Inflammatory macrophage (primary cell): ENCODE measurements at places on chromosomes 4 and X.
A peak's percentile ranks its signal among the peaks of the same experiment; 100 is the strongest.

DNA sequence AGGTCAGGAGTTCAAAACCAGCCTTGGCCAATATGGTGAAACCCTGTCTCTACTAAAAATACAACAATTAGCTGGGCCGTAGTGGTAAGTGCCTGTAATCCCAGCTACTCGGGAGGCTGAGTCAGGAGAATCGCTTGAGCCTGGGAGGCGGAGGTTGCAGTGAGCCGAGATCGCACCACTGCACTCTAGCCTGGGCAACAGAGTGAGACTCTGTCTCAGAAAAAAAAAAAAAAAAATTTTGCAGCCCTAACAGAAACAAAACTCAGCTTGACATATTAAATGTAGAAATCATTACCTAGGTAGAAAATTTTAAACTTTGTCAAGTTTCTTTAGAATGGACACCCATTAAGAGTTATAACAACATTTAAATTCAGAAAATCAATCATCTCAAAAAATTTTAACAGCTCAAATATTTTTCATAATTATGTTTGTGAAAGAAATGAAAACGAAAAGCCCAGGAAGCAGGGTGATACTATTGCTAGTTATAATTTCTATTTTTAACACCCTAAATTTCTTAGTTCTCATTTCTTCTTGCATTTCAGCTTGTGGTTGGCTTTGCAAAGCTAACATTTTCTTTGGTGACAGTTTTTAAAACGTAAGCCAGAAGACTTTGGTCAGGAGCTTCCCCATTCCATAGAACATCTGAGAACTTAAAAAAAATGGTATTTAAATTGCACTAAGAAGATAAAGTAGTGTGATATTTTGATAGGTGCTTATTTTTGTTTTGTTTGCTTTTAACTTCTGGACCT lies 33.3 kb upstream of the RBBP7 start:
- DNase-seq = peak; percentile 68

GRCh38 chr4:74534121-74534520 lies 89.2 kb downstream of the AREG start:
- no peak for DNase-seq

DNA sequence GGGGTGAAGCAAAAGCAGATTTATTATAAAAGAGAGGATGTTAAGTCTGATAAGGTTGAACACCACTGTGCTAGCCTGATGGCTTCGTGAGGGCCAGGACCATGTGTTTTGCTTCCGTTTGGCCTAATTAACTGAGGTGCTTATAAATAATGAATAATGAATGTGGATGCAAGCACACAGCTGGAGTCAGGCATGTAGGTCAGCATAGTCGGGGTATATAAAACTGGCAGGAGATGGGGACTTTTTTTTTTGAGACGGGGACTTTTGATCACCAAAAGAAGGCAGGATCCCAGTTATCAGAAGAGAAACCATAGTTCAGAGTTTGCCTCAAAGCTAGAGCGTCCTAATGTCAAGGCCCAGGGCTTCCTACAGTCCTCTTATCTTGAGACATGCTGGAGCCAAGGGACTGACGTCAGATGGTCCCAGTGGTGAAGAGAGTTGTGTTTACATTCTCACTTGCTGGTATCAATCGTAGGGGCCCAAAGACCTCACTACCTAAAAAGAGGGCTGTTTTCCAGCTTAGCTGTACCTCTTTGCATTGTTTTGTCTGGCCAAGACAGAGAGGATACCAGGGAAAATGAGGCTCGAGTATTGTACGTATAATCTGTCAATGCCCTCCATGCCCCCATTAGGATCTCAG lies 50.4 kb downstream of the RTL9 start:
- DNase-seq = no peak

DNA sequence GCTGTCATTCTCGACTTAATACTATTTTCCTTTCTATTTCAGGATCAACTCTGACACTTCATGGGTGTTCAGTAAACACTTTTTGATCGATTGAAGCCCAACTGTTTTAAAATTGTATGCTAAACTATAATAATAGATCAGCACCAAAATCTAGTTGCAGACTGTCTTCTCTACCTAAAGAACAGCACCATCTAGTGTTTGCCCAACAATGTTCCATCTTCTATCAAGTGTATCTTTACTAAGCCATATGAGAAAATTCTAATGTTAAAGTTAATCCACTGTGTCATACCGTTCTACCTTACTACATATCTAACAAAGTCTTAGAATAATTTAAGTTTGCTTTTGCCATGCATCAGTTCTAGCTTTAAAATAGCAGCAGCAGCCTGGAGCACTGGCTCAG lies 113.0 kb upstream of the PRDX4 start:
- peak; percentile 11 for DNase-seq

GRCh38 chr4:3836756-3837601 lies 70.8 kb downstream of the ADRA2C start:
- no peak for DNase-seq

DNA sequence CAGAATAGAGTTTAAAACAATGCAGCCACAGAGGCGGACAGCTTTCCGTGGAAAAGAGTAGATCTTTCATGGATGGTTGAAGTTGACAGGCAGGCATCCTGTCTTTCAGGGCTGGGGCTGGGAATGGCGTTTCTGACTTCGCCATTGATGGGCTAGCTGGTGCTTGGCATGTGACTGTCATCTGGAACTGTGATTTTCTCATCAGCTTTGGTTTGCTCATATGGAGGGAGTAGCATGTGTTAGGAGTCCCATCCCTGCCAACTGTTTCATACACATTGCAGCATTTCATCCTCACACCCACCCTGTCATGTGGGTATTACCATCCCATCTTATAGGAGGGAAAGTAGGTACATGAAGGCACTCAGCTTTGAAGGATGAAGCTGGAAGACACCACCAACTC lies 49.2 kb upstream of the STX18 start:
- no peak for DNase-seq

DNA sequence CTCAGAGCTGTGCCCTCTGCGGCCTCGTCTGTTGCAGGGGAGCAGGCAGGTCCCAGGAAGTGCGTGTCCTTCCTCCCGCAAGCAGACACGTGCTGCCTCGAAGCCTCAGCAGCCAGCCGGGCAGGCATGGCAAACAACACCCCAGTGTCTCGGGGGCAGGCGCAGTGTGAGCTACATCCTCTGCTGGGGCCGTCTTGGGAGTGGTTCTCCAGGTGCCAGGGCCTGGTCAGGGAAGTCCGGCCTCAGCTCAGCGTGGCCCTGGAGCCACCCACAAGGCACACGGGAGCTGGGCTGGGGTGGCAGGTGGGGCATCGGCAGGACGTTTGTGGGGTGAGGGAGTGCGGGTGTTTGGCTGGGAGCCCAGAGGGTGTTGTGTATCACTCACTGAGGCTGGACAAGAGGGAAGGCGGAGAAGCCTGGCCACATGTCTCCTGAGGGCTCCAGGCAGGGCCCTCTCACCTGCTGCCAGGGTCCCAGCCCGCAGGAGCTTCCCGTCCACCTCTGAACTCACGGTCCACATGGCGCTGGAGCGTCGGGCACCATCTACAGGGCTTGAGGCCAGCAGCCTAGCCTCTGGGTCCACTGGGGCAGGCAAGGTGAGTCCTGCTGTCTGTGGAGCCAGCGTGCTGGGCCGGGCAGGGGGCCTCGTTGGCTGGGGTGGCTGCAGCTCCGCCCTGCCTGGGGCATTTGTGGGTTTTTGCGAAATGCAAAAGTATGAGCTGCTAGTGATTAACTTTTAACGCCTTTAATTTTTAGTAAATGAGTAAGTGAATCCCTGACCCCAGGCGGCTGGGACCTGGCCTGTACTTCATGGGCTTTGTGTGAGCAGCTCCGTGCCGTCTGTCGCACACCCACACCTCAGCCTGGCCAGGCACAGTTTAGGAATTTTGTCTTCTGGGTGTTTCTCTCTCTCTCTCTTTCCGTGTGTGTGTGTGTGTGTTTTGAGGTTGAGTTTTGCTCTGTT lies 17.3 kb upstream of the UVSSA start:
- DNase-seq = no peak

DNA sequence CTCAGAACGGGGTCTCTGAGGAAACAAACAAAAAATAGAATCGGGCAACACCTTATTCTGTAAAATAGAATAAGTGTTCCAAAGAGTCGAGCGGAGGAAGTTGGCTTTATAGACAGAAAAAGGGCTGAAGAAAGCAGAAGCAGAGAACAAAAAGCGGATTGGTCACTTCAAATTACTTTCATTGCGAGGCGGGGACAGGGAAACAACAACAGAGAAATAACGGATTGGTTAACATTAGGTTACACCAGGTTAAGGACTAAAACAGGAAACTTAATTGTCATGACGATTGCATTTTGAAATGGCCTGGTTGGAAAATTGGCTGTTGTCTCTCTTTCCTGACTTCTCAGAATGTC lies 433 bp upstream of the COQ2 start:
- peak; percentile 96 for DNase-seq
